ENCODE measurements at places on chromosomes 12 and 14.

GRCh38 chr14:32726516-32726915, 212.2 kb upstream of the NPAS3 start:
- no peak for DNase-seq

- DNase-seq, result no peak
Observed at GRCh38 chr12:71354871-71355270, 84.7 kb upstream of the LGR5 start.

DNA sequence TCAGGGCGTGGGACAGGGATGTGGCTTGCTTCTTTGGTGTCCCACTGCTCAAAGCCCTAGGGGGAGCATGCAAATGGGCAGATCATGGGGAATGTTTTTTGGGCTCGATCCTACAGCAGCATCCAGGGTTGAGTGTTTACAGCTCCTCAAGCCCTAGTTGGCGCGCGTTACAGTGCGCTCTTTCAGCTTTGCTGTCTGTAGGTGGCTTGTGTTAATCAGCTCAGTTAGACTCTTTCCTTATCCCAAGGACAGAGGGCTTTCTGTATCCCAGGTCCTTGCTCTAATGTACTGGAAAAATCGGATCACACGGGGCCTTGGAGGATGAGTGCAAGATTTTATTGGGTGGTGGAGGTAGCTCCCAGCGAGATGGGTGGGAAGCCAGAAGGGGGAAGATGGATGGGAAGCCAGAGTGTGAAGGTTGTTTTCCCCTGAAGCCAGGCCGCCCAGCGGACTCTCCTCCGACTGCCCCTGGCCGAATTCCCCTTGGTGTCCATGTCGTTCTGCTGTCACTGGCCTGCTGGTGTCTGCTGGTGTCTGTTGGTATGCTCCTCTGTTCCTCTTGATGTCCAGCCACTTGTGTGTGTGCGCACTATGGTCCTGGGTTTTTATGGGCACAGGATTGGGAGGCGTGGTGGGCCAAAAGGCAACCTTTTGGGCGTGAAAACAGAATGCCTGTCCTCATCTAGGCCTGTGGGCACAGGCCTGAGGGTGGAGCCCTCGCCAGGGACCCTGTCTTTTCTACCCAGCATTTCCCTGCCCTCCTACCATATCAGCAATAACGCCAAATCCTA, 10.7 kb upstream of the TXNRD1 start:
- no peak for DNase-seq

- DNase-seq, result no peak
Observed at GRCh38 chr12:76103958-76104357, 19.5 kb upstream of the NAP1L1 start.

DNA sequence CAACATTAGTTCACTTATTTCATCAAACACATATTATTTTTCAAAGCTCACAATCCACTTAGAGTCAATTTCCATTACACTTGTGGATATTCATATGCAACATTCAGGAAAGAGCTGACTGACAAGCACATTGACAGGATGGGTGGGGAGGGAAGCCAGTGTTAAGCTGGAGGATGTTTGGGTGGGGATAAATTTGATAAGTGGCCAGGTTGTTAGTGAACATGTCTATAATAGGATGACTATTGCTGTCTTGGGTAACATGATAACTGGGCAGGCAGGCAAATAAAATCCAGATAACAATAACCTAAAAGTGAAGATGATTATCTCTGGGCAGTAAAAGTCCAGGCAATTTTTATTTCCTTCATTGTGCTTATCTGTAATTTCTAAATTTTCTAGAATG, 73.8 kb upstream of the OSBPL8 start:
- DNase-seq, result no peak

GRCh38 chr12:49548481-49548821, 9.6 kb downstream of the KCNH3 start:
- DNase-seq, result no peak

- no peak for DNase-seq
Observed at GRCh38 chr14:102500158-102500662, 9.4 kb downstream of the ANKRD9 start.

DNA sequence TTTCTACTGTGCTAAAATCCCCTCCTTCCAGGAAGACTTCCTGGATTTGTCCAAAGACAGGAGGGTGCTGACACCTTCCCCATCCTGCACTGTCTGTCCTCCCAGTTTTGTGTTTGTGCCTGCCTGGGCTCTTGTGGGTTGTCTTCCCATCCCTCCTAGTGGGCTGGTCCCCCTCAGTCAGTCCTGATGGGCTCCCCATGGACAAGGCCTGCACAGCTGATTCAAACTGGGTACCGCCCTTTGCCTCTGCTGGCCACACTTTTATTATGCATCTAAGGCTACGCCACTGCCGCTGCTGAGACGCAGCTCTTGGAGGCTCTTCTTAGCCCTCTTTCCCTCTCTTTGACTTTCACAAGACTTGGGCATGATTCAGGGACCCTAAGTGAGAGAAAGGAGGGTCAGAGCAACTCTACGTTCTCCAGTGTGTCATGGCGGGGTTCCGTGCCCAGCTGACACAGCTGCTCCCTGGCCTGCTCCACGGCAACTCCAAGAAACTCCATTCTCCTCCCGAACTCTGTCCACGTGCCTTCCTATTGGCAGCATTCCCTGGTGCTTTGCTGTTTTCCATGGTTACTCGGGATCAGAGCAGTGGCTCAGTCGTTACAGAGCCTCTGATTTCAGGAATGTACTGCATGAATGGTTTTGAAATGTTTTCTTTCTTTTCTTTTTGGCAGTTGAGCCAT, 3.8 kb upstream of the KRT85 start:
- no peak for DNase-seq

DNA sequence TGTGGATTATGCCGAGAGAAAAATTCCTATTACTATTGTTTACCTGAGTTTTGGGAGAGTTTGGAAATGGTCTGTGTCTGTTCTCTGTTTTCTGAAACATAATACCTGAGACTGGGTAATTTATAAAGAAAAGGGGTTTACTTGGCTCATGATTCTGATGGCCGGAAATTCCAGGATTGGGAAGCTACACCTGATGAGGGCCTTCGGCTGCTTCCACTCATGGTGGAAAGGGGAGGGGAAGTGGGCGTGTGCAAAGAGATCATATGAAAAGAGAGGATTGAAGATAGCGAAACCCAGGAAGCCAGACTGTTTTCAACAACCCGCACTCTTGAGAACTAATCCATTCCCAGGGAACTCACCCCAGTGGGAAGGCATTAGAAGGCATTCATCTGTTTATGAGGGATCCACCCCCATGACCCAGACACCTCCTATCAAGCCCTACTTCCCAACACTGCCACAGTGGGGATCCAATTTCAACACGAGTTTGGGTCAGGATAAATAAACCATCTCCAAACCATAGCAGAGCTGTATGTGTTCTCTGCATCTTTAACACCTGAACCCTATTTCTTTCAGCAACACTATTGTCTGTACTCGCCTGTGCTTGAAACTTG, 51.1 kb downstream of the APAF1 start:
- no peak for DNase-seq

GRCh38 chr14:97945631-97946030, 1148.4 kb downstream of the VRK1 start:
- DNase-seq, result no peak

DNA sequence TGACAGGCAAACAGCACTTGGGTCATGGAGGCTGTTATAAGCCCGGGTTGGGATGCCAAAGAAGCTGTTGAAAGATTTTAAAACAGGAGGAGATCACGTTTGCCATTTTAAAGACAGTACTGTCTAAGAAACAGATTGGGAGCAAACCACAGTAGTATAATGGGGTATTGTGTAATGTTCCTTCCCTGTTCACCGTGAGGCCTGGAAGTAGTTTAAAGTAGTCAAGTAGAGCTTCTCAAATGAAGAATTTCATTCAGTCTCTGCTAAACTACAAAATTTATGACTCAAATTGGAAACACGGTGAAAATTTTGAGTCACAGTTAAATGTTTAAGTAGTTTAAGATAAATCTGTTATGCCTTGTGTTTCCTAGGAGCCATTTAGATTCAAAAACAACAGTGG, 35.8 kb downstream of the ATP2A2 start:
- DNase-seq, result no peak

GRCh38 chr12:89383235-89384049, 31.1 kb upstream of the DUSP6 start:
- no peak for DNase-seq

- no peak for DNase-seq
Observed at GRCh38 chr12:67355428-67356379, 86.5 kb downstream of the CAND1 start.

DNA sequence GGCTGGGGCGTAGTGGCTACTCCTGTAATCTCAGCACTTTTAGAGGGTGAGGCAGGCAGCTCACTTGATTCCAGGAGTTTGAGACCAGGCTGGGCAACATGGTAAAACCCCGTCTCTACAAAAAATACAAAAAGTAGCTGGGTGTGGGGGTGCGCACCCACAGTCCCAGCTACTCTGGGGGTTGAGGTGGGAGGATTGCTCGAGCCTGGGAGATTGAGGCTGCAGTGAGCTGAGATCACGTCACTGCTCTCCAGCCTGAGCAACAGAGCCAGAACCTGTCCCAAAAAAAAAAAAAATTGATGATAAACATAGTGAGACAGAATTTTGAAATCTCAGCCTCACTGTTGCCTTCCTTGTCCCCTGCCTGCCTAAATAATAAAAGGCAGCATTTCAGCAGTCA, 40.0 kb downstream of the PTPN11 start:
- no peak for DNase-seq

GRCh38 chr12:54549774-54550451, 512 bp downstream of the PDE1B start:
- DNase-seq, result peak; percentile 18

DNA sequence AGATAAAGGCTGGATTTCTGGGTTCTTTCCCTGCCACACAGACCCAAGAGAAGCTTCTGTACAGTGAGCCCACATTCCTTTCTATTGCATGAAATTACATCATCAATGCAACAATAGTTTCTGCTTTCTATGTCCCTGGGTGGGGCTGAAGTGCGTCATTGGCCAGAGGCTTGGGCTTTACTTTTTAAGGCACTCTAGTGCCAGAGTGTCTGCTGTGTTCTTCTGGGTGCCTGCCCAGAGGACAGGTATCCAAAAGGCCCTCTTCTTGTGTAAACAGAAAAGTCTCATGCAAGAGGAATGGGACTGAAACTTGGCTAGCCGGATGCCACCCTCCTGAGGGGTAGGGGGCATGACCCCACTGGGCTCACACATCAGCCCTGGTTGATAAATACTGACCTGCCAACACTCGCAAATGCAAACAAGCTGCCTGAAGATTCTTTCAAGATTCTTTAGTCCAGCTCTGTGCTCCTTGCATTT, 5.9 kb downstream of the KRT86 start:
- DNase-seq, result no peak

DNA sequence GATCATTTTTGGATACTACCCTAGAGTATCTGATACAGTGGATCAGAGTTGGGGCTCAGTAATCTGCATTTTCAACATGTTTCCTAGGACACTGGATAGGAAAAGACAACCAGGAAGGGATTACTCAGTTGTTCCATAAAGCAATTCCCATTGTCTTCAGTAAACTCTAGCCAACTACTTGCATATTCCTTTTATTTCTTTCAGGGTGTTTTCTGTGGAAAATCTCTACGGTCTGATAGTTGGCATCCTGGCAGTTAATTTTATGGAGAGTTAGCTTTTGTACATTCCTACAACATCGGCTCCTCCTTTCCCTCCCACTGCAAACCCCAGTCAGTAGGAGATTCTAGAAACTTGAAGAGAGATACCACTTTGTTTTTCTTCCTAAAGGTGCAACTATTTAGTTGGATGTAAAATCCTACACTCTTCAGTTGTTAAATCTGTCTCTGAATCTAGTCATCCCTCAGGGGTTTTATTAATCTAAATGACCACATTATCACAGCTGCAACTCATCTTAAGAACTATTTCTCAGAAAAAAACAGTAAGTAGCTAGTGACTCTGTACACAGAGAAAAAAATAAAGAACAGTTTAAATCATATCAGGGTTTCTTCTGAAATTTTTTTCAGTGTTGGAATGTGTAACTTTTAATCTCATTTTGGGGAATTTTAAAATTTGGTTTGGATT, 103.9 kb downstream of the PDE3A start:
- DNase-seq, result no peak

- no peak for DNase-seq
Observed at GRCh38 chr14:85439696-85440328, 90.1 kb upstream of the FLRT2 start.

GRCh38 chr12:94650143-94651056, at the start of gene TMCC3:
Gene TMCC3 (minus strand): TSS chr12:94650557. CDS start chr12:94650430, 127 bp downstream.
- DNase-seq, result no peak

- no peak for DNase-seq
Observed at GRCh38 chr14:31336646-31337045, 83.7 kb downstream of the HEATR5A start.

DNA sequence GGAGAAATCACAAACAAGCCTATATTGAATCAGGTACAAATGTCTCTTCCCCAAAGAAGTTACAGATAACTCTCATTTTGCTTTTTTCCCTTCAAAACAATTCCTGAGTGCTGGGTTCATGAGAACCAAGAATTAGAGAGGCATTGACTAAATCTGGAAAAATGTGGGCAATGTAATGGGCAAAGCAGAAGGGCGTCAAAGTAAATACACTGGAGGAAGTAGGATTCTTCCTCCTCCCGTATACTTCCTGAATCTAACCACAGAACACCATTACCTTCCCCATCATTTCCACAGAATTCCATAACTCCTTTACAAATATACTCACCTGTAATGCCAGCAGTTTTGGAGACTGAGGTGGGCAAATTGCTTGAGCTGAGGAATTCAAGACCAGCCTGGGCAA, 3.0 kb upstream of the RBMS2 start:
- no peak for DNase-seq

GRCh38 chr12:30257618-30258017, 438.1 kb downstream of the IPO8 start:
- no peak for DNase-seq

DNA sequence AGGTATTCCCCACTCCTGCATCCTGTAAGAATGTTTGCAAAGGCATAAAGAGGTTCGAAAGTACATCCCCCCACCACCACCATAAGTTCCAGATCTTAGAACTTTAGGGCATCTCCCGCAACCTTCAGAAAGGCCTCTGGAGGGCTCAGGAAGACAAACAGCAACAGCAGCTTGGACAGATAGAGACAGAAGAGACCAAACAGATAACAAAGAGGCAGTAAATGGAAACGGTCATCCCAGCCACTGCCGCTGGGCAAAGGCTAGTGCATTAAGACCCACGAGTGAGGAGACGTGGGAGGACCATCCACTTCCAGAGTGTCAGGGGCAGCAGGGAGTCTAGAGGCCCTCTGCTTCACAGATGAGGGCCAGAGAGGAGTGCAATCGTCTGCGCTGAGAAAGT, 124.3 kb downstream of the CRACR2A start:
- no peak for DNase-seq

- no peak for DNase-seq
Observed at GRCh38 chr12:108352591-108352990, 13.5 kb upstream of the CMKLR1 start.

- no peak for DNase-seq
Observed at GRCh38 chr12:111006621-111007020, 86.2 kb upstream of the MYL2 start.

DNA sequence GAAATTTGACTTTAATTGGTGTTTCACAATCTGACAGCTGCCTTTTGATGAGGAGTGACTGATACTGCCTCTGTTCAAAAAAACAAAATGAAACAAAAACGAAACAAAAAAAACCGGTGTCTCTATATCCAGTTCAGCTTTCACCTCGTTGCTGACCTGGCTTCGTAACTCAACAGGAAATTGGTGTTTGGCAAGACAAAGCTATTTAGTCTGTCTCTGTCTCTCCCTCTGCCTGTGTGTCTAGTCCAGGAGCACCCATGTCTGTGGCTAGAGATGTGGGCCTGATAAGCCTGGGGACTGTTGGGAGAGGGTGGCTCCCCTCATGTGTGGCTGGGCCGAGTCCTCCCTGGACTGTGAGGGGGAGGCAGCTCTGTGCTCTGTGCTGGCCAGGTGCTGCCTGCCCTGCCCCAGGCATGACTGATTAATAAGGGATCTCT, 11.3 kb downstream of the CACNA1C start:
- DNase-seq, result no peak
